Stimulated activated CD4-positive, alpha-beta T cell treated with anti-CD3 and anti-CD28 coated beads, Interleukin-4, amount 100 ng/mL, for 1 hour (primary cell): ENCODE measurements at places on chromosomes 3 and 15.

DNA sequence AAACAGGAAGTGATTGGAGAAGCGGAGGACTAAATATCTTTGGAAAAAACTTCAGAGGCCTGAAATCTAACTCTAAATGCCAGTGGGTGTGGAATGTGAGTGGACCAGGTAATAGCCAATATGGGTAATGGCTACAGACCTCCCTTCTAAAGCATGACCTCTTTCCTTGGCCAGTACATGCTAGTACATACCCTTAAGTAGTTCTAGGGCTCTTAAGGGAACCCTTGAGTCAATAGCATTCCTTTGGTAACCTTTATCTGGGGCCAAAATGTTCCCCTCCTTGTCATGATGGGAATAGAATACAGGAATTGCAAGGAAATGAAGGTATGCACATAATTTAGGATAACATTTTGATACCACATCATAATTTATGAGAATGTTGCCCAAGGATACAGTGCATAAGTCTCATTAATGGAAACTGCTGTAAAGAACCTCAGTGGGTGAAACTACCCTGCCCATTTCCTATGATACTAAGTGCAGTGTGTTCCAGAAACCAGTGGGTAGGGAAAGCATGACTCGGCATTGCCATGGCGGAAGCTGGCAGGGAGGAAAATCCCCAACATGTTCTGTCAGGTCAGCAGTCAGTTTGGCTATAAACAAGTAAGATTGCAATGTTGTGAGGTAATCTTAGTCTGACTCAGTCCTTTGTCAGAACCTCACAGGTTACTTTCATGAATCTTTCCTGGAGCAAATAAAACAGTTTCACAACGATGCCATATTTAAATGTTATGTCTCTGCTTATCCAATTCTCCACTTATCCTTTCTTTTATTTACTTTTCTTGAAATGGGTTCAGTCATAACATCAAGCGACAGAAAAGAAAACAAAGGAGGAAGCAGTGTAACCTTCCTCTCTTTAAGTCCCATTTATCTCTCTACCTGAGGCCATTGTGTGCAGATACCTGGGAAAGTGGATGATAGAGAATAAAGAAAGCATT lies 23.5 kb upstream of the RAP2B start:
- DNase-seq, result peak; percentile 50

- peak; percentile 70 for DNase-seq
Observed at GRCh38 chr15:50906954-50907600, 1.4 kb upstream of the AP4E1 start.

DNA sequence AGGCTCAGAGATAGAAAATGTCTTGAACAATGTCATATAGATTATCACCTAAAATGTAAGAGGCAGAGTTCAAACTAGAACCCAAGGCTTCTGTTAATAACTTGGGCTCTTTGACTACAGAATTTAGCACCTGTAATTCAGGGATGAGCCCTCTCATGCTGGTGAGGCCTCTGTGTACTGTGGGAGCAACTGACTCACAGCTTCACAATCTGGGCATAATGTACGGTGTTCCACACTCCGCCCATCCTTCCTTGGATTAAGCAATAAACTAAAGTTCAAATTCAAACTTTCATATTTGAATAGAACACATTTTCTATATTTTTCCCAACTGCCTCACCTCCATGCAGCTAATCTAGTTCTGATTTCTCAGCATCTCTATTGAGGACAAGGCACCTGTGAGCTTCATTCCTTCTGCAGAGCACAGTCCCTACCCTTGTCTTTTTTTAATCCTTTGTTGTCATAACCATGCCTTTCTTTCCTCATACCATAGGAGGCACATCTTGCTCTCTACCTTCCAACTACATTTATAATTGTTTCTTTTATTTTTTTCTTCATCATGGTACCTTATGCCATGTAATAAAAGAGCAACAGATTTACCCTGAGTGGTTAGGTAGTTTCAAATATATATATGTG lies 392.1 kb downstream of the NLGN1 start:
- DNase-seq, result no peak

DNA sequence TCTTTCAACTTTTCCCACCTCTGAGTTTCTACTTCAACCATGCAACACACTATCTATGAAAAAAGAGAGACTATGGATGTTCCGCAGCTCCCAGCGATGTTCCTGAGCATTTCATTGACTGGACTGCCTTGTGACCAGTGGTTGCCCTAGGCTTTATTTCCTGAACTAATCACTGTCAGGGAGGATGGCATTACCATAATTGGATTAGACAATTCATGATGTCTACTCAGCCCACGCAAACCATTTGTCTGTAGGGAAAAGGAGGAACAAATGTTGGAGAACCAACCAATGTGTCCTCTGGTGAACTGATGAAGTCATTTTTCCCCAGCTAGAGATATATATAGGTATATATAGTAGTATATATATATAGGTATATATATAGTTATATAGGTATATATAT lies 229.3 kb upstream of the MCTP2 start:
- no peak for DNase-seq

DNA sequence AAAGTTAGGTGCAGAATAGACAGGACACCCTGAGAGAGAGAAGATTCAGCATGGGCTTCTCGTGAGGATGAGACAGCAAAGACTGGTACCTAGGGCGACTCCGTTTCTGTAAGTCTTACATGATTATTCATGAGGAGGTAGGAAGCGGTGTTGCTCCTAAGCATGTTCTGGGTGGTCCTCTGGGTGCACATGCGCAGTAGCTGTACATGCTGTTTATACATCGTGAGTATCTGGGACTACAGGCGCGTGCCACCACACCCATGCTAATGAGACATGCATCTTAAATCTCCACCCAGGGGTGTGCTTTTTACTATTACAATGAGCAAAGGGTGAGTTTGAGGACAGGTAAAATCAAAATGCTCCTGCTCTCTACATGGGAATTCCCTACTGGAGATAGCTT lies 12.3 kb downstream of the ALPK3 start:
- DNase-seq, result no peak

DNA sequence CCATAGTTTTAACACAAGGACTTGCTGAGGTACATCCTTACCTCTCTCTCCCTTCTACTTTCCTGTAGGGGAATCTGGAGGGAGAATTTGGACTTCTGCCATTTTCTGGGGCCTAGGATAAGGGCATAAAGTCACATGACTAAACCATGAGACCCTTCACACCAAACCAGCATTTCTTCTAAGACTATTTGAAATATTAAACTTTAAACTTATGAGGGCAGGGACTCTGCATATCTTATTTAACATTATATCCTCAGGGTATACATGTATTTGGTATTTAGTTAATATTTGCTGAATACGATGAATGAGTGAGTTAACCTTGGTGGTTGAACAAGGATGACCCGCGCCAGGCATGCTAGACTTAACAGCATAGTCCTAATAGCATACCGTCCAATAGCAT lies 63.4 kb downstream of the USP13 start:
- no peak for DNase-seq

- no peak for DNase-seq
Observed at GRCh38 chr15:70541511-70541910, 221.8 kb downstream of the UACA start.

- DNase-seq, result no peak
Observed at GRCh38 chr3:189512821-189513220, 118.4 kb upstream of the TP63 start.

- DNase-seq, result no peak
Observed at GRCh38 chr15:75178938-75179745, 22.5 kb upstream of the C15orf39 start.

GRCh38 chr3:170470063-170471016 lies 51.7 kb downstream of the CLDN11 start:
- DNase-seq, result no peak

GRCh38 chr3:58651276-58651675 lies 15.3 kb downstream of the FAM3D start:
- DNase-seq, result no peak

DNA sequence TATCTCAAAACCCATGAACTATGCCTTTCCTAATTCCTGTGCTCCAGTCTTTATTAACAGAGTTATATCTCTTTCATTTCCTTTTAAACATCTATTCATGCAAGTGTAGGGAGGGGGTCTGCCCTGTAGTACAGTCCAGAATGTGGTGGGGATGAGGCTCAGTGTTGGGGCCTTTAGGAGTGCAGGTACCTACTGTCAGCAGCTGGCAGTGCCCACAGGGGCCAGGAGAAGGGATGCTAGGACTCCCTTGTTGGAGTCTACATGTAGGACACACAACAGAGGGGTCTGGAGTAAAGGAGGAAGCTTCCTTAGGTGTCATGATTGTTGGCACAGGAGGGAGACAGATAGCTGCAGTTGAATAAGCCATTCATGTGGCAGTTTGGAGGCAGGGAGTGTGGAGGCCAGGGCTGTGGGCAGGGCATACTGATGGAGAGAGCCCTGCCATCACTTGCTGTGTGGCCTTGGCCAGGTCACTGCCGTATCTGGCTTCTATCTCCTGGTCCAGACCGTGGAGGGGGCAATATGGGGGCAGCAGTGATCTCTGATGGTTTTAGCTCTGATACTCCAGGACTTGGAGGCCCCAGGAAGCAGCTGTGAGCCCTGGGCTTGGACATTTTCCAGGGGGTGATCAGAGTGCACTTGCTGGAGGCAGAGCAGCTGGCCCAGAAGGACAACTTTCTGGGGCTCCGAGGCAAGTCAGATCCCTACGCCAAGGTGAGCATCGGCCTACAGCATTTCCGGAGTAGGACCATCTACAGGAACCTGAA lies 29.5 kb downstream of the ESYT3 start:
- DNase-seq, result no peak

DNA sequence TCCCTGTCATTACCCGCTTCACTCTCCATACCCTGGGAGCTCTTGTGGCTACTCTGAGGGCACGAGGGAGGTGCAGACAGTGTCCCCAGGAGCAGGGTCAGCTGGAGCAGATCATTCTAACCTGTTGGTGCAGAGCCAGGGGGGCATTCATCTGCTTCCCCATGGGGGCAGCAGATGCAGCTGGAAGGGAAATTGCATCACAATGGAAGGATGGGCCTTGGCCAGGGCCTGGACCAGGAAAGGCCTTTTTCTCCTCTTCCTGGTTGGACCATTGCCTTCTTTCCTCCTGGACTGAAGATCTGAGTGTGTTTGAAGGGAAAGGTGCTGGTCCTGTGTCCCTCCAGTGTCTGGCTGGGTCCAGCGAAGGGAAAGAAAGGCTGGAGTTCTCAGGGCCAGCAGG lies 55.7 kb downstream of the EPHB1 start:
- DNase-seq, result no peak

- no peak for DNase-seq
Observed at GRCh38 chr3:66675366-66675765, 174.5 kb upstream of the LRIG1 start.

DNA sequence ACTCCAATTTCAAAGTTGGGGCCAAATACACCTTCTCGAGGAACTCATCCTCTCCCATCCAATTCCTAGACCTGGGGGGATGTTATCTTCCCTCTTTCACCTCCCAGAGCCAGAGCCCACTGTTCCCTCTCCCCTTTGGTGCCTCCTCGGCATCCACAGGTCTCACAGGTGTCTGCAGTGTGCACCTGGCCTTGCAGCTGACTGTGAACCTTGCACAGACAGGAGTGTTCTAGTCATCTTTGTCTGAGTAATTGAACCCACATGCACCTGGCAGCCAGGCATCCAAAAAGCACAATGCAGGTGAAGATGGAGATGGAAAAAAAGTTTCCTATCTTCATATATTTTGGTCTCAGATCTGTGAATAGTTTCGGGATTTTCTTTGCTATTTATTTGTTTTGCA lies 30.8 kb downstream of the PCOLCE2 start:
- no peak for DNase-seq

DNA sequence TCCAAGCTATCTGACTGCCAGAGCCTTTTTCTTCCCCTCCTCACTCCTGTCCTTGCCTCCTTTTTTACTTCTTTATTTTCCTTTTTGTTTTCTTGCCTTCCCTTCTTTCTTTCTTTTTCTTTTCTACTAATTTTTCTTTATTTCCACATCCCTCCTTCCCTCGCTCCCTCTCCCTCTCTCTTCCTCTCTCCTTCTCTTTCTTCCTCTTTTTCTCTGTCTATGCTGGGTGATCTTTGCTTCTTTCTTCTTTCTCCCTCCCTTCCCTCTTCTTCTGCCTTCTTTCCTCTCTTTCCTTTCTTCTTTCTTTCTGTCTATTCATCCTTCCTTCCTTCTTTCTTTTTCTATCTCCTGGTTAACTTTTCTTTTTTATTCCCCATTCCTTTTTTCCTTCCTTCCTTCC lies 564.8 kb downstream of the NSUN3 start:
- DNase-seq, result no peak

- no peak for DNase-seq
Observed at GRCh38 chr3:44510000-44510368, 32.5 kb upstream of the ZNF445 start.

GRCh38 chr3:58635371-58636285 lies 30.9 kb downstream of the FAM3D start:
- DNase-seq, result no peak

GRCh38 chr15:100235030-100235617 lies 106.7 kb downstream of the ADAMTS17 start:
- no peak for DNase-seq

DNA sequence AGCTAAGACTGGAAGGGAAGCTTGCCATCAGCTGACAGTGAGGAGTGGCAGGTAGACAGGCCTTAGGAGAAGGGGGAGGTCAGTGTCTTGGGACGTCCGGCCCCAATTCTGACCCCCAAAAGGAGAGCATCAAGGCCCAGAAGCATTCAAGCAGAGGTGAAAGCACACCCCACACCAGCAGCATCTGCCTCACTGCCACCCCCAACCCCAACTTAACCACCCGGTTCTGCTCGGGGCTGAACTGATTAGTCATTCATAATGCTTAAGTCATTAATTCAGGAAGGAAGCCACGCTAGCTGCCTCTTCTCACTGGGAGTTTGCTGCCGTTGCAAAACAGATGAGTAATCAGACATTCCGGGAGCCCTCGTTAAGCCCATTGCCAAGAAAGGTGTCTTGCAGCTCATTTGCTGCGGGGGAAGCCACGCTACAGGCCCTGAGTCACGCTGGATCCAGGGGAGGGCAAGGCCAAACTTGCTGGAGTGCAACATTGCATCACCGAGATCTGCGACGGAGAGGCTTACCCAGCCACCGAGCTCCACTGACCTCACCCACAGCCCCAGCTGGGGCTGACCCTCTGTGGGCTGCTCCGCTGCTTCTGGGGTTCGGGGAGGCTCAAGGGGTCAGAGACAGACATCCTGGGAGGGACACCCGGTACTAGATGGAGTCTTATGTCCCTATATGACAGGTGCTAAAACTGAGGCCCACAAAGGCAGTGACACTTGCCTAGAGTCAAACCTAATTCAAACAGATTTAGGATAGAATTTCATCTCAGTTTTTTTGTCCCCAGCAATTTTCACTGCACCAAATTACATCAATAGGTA lies 46.4 kb upstream of the HES1 start:
- peak; percentile 29 for DNase-seq

DNA sequence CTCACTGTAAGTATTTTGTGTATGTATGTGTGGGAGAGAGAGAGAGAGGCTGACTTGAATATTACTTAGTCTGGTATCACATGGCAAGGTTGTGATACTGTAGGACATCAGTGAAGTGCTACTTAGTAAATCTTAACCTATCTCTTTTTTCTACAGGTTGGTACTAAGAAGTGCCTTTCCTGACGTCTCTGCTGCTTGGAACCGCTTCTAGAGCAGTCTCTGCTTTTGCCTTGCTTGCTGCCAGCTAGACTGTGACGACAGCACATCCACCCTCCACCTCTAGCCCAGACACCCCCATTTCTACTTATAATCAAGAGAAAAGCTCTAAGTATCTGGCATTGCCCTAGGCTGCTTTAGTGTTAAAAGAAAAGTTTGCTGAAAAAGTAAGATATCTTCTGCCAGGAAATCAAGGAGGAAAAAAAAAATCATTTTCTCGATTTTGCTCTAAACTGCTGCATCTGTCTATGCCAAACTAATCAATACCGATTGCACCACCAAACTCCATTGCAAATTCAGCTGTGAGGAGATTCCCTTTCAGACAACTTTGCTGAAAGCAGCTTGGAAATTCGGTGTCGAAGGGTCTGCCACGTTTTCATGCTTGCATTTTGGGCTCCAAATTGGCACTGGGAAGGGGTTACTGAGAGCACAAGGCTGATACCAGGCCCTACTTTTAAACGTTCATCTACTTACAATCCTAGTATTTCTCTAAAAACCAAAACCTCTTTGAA lies 30.7 kb downstream of the MBNL1 start:
- DNase-seq, result no peak
